ENCODE measurements at places on chromosomes 3 and 15.

DNA sequence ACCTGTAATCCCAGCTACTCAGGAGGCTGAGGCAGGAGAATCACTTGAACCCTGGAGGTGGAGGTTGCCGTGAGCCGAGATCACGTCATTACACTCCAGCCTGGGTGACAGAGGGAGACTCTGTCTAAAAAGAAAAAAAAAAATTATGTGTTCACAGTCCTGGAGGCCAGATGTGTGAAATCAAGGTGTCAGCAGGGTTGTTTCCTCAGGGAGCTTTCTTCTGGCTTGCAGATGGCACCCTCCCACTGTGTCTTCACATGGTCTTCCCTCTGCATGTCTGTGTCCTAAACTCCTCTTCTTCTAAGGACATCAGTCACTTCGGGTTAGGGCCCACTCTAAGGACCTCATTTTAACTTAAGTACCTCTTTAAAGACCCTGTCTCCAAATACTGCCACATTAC is 56.1 kb upstream of the UBE2E1 start:
- no peak for DNase-seq

DNA sequence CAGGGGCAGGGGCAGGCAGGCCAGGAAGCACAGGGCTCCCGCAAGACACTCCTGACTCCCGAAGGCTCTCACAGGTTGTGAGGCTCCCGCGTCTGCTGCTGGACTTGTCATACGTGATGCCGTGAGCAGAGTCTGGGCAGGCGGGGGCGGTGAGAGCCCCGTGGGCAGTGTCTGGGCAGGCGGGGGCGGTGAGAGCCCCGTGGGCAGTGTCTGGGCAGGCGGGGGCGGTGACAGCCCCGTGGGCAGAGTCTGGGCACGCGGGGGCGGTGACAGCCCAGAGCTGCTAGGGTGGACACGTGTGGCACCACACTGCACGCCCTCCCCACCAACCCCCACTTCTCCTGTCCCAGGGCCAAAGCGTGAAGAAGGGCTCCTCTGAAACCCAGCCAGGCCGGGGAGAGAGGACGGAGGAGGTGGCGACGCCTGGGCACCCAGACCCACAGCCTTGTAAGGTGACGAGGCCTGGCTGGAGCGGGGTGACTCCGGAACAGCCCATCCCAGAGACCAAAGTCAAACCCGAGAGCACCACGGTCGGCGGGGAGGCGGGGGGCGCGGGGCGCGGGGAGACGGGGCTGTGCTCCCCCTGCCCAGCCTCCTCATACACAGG is 35.0 kb downstream of the TNK2 start:
- DNase-seq = no peak

DNA sequence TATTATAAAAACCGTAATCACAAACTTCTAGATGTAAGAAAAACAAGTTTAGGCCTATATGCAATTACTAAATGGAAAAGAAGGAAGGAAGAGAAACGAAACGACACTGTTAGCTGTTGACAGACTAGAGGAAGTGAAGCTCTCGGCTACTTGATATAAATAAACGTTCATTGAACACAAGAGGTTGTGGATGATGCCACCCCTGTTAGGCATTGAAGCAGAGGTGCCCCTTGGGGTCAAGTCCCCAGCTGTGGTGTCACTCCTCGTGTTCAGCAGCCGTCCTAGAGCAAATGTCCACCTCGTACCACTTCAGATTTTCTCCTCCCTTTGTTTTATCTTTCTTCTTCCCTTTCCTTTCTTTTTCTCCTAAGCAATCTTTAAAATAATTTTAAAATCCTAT is 146.5 kb upstream of the UBE2E1 start:
- no peak for DNase-seq

GRCh38 chr3:52527732-52528585 is 5.7 kb downstream of the NT5DC2 start:
- DNase-seq = no peak

DNA sequence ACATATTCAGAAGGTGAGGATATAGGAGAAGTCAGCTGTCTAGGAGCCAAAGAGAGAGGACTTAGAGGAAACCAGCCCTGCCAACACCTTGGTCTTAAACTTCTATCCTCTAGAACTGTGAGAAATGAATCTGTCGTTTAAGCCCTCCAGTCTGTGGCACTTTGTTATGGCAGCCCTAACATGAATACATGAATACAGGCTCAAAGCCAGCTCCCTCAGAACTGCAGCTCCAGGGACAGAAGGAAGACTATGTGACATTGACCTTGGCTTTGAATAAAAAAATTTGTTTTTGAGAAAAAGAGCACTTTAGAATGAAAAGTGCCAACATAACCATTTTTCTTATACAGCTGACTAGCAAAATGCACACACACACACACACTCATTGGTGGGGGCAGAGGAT is 110.9 kb upstream of the ATP2B2 start:
- no peak for DNase-seq

DNA sequence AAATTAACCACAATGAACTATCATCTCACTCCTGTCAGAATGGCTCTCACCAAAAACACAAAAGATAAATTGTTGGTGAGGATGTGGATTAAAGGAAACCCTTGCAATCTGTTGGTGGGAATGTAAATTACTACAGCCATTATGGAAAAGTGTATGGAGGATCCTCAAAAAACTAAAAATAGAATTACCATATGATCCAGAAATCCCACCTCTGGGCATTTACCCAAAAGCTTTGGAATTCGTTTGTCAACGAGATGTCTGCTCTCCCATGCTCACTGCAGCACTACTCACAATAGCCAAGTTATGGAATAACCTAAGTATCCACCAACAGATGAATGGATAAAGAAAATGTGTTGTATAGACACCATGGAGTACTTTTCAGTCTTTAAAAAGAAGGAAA is 21.6 kb downstream of the FSIP1 start:
- DNase-seq = no peak

- no peak for DNase-seq
These were observed 215.4 kb downstream of the UACA start for GRCh38 chr15:70547846-70548487.

- DNase-seq = no peak
These were observed 163.9 kb downstream of the SMAD6 start for GRCh38 chr15:66865622-66866611.

DNA sequence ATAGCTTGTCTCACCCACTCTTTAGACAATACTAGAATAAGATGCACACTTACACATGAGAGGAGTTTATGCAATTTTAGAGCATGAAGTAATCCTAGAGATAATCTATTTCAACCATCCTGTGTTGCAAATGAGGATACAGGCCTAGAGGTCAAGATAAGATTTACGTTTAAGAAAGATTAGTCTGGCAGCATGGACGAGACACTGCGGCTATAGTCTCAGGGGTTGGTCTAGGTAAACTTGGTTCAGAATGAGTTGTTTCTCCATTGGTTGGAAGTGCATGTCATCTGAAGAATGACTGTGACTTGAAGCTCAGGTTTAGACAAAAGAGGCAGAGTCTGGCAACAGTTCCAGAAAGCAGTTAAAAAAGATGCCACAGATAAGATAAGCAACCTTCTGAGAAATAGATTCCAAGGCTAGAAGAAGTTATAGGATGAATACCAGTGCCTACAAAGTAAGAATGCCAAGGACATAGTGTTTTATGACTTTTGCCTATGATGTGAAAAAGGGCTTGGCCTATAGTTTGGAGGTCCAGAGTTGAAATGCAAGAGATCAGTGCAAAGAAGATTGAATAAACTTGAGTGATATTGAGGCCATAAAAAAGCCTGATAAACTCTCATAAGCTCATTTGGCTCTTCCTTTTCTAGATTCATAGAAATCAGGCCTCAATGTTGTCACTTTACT is 631.0 kb downstream of the SQOR start:
- no peak for DNase-seq

DNA sequence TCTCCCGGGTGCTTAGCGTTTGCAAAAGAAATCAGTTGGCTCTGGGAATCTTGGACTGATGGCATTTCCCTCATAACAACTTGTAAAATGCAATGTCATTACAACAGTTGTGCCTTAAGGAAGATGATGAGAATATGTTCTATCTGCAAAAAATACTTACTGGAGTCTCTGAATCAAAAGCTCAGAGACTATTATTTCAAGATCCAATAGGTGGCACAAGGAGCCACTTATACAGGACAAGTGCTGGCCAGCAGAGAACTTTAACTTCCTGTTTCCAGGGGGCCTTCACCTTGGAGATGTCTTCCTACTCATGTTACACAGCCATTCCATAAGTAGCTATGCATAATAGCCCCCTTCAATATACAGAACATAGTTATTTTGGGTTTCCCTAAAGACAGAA is 8.9 kb upstream of the RPS27L start:
- no peak for DNase-seq

DNA sequence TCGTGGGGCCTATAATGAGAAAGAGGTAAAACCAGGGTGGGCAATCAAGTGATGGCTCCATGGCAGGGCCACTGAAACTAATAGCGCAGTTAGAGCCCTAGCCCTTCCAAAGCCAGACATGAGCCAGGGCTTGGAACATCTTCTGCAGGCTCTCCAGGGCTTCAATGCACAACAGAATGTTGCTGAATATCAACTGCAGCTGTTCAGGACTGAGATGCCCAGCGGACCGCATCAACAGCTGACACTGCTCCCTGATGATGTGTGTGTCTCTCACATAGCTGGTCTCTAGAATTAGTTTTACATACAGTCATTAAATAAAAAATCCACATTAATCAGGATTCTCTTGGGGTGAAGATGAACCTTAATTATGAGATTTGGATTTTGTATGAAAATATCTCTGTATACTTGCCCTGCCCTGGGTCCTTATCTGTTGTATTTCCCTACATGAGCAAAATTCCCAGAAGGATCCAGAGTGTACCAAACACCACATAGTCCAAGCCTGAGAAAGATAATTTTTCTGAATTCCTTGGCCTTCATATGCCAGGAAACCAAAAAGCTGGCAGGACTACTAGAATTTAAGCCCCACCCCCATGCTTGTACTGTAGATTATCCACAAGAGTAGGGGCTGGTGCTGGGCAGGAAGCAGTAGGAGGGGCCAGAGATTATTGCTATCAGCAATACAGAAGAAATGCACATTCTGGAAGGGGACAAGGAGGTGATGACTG is 7.7 kb upstream of the GOLGB1 start:
- peak; percentile 46 for DNase-seq

- no peak for DNase-seq
These were observed 167.9 kb downstream of the ROBO2 start for GRCh38 chr3:77207753-77208152.

DNA sequence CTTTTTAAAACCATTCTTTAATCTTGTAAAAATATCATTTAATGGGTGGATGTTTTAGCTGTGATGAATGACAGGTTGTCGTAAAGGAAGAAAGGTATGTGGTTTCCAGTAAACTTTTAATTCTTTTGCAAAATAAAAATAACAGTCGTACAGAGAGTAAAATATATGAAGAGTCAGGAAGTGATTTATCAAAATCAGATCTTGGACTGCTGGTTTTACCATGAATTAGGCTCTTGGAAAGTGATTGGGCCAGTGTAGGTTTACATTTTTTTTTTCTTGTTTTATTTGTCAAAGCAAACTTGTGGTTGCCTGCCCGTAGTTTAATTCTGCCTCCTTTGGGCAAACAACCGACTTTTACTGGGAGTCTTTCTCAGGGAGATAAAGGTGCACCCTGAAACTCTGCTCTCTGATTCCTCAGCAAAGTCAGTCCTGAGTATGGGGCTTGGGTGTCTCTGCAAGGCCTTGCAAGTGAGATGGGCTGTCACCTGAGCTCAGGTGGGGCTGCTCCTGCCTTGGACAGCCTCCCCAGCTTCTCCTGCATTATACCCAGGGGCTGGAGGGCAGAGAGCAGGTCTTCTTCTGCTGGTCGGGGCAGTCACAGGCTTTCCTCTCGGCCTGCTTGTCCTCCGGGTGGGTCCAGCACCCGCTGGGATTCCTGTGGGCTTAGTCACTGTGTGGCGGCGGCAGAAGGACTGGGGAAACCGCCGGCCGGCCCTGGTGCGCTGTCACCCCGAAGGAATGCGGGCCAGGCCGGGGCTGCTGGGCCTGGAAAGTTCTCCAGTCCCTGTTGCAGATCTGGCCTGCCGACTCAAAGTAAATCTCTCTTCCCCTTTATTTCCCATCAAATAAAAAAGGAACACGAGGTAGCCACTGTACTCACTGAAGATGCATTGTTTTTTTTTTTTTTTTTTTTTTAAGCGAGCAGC is 79.0 kb downstream of the IGF1R start:
- DNase-seq = no peak

GRCh38 chr3:70488816-70489215 is 176.4 kb upstream of the MDFIC2 start:
- DNase-seq = no peak

GRCh38 chr3:42819351-42819965 is 10.2 kb downstream of the ACKR2 start:
- peak; percentile 75 for DNase-seq

DNA sequence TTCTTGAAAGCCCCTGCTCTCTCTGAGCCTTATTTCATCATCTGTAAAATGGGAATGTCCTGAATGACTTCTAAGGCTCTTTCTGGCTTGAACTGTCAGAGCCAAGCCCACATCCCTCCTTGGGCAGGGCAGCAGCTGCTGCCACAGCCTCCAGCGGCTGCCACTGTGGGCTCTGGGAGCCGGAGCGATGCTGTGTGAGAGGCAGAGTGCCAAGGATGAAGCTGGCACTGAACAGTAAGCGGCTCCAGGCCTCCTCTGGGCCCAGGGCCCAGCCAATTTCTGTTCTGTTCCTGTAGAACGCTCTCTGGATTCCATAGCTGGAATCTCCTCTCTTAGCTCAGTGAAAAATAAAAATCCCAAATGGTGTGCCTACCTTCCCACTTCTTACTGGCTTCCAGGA is 4.4 kb downstream of the CPLX3 start:
- no peak for DNase-seq

DNA sequence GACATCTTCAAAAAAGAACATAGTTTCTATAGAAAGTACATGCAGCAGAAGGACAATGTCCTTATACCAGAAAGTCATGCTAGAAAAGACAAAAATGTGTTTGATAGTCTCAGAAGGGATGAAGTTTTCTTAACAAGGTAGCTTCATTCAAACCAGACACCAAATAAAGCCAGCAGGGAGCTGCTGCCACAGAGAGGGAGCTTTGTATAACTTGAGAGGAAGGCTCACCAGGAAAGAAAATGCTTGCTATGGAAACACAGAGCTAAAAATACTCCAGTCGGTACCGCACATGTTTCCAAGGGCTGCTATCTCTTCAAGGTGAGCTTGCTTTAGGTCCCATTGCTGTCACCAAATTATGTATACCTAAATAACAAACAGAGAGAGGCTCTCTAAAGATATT is 1074.8 kb upstream of the ALCAM start:
- no peak for DNase-seq

DNA sequence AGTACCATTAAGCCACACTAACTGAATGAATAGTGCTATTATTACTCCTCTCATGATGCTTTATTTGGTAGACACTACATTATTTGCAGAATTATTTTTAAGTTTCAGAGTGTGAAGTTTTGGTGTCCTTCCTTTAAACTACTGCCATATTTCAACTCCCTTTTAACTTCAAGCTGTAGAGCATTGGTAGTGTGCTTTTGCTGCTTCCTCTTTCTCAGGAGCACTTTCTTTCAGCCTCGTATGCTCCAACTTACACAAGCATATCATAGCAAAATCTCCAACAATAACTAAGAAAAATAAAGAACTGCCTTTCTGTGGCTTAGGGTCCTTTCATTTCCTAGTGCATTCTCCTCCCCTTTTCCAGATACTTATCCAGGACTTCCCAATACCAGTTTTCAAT is 476.4 kb upstream of the AGTR1 start:
- no peak for DNase-seq

Measured in DMS53 (cell line).